ENCODE measurements at places on chromosomes 7 and 10. TPM values are rescaled to one million over a fixed set of nuclear protein-coding genes. Genes with fewer than 3 reads are reported as not detected.

The CREB5 gene
- total RNA-seq = 3.6 TPM

DNA sequence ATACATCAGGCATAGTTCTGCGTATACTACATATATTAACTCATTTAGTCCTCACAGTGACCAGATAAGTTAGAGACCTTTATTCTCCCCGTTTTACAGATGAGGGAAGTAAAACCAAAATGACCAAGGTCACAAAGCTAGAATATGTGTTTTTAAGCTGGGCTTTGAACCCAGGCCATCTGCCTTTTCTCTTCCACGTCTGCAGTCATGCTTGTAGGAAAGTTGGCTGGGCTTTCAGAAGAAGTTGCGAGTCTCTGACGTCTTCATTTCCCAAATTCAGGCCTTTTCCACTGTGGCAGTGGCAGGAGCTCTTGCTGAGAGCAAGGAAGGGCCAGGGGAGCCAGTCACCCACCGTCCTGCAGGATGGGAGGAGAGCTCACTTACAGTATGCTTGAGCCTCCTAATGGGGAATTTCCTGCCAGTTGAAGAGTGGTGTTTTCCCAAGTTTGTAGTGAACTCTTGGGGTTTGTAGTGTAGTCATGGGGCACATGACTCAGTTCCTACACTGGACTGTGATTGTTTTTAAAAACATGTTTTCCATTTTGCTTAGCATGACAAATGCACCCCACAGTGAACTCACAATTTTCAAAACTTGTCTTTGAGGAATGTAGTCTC, 34.2 kb downstream of the CYP17A1 start:
- no peak for DNase-seq

- no peak for DNase-seq
These were observed 41.5 kb upstream of the EBLN1 start for GRCh38 chr10:22259280-22259679.

The TTYH3 gene
- 50.0 TPM for total RNA-seq

The GNB2 gene
- total RNA-seq = 292 TPM

DNA sequence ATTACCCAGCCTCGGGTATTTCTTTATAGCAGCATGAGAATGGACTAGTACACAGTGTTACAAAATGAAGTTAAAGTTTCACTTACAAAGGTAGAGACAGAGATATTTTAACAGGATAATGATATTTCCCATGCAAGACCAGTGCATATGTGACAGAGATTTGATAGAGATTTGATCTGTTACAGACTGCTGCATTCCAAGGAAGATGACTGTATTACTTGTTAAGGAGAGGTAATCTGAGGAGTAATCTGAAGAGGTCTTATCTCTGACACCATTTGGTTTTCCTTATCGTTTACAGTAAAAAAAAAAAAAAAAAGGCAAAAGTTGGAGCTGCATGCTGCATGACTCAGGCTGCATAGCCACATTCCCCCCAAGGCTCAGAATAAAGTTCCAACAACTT, 289.6 kb downstream of the POM121L12 start:
- DNase-seq = no peak

Data from colonic mucosa (tissue), 4 donors.